Omental fat pad (tissue), 4 donors: ENCODE measurements at places on chromosomes 3 and 15.

DNA sequence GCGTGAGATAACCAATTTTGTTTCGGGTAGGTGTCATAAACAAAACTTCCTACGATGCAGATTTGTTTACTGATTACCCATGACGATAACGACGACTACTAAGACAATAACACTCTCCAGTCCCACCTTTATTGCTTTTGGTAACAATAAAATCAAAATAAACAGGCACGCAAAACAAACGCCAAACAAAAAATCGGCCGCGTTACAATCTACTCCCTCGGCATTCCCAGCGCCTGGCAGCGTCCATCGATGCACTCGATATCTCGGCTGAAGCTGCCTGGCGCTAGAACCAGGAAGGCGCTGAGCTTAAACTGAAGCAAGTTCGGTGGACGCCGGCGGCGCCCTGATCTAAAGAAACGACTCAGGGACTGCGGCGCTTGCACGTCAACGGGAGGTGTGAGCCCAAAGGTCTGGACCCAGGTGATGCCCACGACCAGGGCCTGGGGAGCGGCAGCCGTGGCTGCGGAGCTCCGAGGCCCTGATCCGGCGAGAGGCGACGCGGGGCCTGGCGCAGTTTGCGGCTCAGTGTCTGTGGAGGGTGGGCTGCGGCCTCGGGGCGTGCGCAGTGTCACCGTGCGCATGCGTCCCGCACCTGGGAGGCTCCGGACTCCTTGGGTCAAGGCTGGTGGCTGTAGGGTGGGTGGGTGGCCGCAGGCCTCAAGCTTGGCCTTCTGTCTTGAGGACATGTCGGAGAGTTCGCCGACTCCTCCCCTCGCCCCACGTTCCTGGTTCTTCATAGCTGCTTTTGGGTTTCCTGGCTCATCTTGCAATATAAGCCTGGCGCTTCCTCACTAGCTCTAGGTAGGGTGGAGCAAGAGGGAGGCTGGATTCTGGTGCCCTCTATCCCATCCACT lies at the start of gene RSRC1:
RSRC1 (plus strand) TSS at position 286 of the 854 bp plus-strand sequence. CDS start 12,016 bp downstream, outside the sequence.
- DNase-seq, result peak; percentile 52

DNA sequence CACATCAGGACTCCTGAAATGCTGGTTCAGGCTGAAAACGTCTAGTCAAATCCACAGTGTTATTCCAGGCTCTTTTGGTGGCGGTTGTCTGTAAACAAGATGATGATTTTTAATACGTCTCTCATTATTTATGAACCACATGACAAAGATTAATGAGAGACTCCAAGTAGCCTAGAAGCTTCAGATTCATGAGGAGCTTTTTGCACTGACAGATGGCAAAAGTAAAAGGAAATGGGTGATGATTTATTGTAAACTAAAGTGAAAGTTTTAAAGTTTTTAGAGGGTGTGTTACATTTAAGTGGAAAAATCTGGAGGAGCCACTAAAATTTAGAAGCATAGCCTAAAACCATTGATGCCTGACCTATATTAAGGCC lies 77.0 kb downstream of the BBX start:
- DNase-seq, result no peak

DNA sequence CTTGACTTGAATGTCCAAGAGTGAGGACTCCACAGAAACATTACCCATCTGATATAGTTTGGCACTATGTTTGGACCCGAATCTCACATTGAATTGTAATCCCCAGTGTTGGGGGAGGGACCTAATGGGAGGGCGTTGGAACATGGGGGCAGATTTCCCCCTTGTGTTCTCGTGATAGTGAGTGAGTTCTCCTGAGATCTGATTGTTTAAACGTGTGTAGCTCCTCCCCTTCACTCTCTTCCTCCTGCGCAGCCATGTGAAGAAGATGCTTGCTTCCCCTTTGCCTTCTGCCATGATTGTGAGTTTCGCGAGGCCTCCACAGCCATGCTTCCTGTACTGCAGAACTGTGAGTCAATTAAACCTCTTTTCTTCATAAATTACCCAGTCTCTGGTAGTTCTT lies 273.9 kb upstream of the TBC1D5 start:
- no peak for DNase-seq

GRCh38 chr15:75850708-75851107 lies 7.5 kb downstream of the UBE2Q2 start:
- DNase-seq, result no peak

DNA sequence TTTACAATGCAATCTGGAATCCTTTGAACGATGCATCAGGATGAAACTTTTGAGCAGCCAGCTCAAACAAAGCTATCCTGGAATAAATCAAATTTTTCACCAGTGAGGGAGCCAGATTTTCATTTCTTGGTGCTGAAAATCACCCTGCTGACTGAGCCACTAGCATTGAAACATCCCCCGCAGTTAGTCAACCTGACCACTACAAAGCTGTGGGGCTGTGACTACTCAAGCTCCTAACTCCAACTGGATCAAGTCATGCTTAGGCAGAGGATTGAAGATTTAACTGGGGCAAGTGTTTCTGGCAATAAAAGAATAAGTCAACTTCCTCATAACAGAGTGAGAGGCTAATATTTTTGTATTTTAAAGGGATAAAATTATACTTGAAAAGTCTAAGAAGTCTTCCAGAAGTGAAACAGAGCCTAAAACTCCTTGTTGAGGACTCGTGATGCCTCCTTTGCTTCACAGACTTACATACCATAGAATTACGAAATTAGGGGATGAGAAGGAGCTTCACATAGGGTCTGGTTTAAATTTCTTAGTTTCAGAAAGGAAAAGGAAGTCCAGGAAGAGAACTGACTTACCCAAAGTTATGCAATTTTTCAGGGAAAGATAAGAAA lies 177.8 kb downstream of the SERPINI1 start:
- no peak for DNase-seq

DNA sequence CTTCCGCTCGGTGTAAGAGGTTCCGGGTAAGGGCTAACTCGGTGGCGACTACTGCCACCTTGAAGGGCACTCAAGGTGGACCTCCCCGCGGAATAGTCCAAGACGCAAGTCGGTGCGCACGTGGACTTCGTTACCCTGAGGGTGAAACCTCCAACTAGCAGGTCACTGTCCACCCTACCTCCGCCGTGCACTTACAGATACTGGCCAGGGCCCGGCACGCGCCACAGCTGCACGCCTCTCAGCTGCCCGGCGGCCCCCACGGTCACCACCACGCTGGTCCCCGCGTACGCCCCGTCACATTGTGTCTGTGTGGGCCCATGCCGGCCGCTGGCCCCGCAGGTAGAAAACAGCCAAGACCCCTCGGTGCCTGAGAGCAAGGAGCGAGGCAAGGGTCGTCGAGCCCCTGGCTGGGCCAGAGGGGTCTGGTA lies 1.1 kb downstream of the LTK start:
- no peak for DNase-seq

DNA sequence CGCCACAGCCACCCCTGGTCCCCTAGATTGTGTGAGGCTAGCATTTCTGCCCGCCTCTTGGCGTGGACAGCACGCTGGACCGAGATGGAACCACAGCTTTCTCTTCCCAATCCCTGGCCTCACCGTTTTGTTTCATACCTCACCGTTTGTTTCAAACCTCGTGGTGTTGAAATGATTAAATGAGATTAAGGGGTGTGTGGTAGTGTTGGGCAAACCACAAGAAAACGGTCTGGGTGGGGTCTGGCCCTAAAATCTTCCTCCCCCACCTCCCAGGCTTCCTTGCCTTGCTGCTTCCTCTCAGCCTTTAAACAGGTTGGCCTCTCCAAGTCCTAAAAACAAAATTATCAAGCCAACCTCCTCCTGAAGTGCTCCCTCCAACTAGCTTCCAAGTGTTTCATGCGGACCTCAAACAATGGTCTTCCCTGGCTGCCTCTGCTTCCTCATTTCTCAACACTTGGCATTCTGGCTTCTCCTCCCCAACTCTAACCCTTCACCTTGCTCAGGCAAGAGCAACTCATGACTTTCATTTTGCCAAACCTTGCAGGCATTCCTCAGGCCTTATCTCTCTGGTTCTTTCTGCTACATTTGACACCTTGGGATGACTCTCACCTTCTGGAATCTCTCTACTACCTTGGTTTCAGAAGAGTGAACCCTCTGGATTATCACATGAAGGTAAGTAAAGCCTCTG lies 1.4 kb upstream of the ATP13A3 start:
- no peak for DNase-seq
